ENCODE measurements at places on chromosomes 5 and 9.

- no peak for DNase-seq
Observed at GRCh38 chr5:142772446-142773293, 2.5 kb downstream of the ARHGAP26 start.

DNA sequence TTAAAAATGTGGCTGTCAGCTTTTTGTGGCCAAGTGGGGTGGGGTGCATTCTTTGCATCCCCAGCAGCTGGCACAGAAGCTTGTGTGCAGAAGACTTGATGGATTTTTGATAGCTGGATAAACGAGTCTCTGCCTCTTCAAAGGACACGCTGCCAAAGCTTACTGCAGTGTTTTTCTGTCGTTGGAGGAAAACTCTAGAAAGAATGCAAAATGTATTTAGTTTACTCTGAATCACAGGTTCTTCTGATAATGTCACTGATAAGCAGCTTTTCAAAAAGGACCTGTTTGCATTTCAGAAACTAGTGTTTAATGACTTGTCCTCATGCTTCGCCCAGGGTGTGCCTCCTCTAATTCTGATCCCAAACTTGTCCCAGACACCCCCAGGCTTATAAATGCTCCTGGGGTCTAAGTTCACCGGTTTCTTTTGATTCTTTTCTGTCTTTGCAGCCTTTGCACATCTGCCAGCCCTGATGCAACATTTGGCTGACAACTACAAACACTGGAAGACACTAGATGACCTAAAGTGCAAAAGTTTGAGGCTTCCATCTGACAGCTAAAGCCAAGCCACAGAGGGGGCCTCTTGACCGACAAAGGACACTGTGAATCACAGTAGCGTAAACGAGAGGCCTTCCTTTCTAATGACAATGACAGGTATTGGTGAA lies 66.0 kb downstream of the WDR41 start:
- peak; percentile 43 for DNase-seq

GRCh38 chr9:26770821-26771220 lies 121.8 kb downstream of the CAAP1 start:
- no peak for DNase-seq

DNA sequence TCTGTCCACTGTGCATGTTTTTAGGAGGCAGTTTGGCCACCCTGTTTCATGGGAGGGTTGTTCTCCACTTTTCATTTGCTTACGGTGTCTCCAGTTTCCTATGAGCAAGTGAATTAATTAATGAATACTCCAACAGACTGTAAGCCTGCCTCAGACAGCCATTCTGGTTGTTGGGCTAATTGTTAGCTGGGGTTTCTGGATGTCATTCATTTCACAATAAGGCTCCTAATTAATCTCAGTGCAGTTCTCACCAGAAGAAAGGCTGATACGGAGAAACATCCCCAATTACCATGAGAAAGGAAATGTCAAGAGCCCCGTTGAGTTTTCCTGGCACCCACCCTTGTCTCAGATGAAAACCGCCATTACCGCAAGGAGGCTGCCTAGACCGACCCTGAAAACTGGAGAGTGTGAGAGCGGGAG lies 75.8 kb downstream of the MAP1B start:
- DNase-seq = no peak

GRCh38 chr9:113973963-113974413 lies 97.9 kb downstream of the ZNF618 start:
- peak; percentile 29 for DNase-seq

DNA sequence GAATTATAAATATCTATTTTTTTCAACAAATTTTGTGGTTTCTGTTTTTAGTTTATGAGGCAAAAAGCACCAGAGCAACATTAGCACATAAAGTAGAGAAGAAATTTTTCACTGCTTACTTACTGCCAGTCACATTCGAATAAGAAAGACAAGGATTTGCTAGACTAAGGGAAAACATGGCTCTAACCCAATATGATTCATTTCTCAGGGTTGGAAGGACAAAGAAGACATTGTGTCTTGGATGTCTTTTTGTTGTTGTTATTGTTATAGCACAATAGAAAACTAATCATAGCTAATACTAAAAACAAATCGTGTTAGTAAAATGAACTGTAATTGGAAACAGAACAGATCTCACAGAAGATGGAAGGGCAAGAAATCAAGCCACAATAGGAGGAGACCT lies 90.9 kb upstream of the SLCO6A1 start:
- no peak for DNase-seq

GRCh38 chr5:123448017-123448617 lies 24.9 kb upstream of the CEP120 start:
- DNase-seq = no peak

GRCh38 chr9:113464286-113464660 lies 746 bp downstream of the RGS3 start:
- DNase-seq = no peak

- DNase-seq = no peak
Observed at GRCh38 chr9:134616341-134616740, 25.3 kb upstream of the COL5A1 start.

- DNase-seq = no peak
Observed at GRCh38 chr5:74310997-74311930, 329.3 kb downstream of the ENC1 start.
